ENCODE measurements at places on chromosomes 11 and 22. TPM values are rescaled to one million over a fixed set of nuclear protein-coding genes. Genes with fewer than 3 reads are reported as not detected.

DNA sequence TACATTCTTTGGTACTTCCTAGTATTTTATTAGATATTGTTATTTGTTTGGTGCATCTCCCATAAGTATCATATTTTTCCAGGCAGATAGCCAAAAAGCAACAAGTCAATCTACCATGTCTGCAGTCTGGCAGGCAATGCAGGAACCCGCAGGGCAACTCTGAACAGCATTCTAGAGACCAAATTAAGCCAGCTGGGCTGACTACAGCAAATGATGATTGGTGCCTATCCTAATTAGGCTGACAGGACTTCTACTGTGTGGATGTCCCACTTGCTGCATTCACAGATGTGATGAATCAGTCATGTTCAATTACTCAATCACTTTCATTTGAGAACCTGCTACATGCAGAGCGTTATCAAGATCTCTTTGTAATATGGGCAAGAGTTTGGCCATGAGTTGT lies 40.3 kb upstream of the AMOTL1 start:
- no peak for DNase-seq

DNA sequence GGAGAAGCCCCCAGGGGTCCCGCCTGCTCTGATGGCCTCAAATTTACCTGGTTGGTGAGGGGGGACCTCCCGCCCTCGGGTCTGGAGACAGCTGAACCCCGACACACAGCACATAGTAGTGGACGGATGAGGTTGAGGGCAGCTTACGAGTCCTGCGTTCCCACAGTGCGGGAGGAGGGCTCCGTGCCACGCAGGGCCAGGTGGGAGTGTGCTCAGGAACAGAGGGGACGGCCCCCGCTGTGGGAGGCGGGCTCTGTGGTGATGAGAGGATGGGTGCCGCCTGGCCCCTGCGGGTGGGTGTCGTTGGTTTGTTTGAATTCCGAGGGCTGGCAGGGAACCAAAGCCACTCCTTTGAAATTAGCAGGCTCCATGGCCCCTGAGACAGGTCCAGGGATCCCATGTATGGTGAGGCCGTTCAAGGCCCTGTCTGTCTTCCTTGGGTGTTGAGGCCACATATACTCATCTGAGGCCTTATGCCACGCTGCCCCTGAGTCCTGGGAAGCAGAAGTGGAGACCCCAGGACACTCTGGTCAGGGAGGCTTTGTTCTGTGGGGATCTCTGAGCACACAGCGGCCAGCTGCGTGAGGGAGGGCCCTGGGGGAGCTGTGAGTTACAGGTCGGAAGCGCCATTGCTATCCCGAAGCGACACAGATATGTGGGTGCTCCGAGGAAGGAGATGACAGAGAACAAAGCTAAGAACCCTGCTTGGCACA lies 21.9 kb downstream of the NADSYN1 start:
- DNase-seq, result no peak

GRCh38 chr11:63831326-63831725 lies 7.6 kb upstream of the MARK2 start:
- no peak for DNase-seq

The DEFB131B gene
- total RNA-seq, result not detected

DNA sequence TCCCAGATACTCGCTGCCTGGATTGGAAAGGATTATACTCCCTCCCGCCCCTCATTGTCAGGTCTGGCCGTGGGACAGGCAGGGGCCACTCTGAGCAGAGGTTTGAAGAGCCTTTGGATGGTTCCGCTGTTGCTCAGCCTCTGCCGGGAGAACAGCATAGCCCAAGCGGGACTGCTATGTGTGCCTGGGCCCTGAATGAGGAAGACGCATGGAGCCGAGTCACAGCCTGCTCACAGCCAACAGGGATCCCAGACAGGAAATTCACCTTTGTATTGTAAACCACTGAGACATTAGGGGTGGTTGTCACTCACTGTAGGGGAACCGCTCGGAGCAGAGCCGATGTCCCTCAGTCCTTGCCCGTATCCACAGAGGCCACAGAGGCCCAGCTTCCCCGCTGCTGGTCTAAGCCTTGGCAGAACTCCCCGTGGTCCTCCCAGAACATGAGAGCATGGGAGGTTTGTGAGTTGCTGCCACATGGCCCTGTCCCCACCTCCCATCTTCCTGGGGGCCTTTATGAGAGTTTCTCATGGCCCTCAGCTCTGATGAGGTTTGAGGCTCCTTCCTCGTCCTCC lies 10.7 kb upstream of the FAM118A start:
- no peak for DNase-seq

- no peak for DNase-seq
Measured at GRCh38 chr11:74057249-74058151, 48.6 kb upstream of the UCP3 start.

DNA sequence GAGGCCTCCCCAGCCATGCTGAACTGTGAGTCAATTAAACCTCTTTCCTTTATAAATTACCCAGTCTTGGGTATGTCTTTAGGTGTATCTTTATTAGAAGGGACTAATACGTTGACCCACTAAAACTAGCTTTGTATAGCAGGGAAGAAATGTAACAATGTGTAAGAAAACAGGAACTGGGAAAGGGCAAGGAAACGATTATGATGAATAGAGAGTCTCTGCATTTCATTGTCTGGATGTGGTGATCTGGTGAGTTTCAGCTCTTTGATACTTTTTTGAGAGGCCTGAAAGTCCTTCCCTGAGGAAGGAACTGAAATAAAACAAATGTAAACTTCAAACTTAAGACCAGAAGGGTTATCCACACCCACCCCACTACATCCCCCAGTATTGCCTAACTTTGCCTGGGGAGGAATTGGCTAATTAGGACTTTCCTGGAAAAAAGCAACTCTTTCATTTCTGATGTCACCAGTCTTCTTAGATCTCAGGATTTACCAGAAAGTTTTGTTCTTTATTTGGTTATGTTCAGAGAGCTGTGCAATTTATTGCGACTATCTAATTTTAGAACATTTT lies 119.0 kb downstream of the LDLRAD3 start:
- DNase-seq, result no peak

- no peak for DNase-seq
Measured at GRCh38 chr11:46229230-46229629, 48.2 kb upstream of the CREB3L1 start.

GRCh38 chr11:2100361-2101170 lies 38.6 kb downstream of the IGF2 start:
- peak; percentile 72 for DNase-seq

DNA sequence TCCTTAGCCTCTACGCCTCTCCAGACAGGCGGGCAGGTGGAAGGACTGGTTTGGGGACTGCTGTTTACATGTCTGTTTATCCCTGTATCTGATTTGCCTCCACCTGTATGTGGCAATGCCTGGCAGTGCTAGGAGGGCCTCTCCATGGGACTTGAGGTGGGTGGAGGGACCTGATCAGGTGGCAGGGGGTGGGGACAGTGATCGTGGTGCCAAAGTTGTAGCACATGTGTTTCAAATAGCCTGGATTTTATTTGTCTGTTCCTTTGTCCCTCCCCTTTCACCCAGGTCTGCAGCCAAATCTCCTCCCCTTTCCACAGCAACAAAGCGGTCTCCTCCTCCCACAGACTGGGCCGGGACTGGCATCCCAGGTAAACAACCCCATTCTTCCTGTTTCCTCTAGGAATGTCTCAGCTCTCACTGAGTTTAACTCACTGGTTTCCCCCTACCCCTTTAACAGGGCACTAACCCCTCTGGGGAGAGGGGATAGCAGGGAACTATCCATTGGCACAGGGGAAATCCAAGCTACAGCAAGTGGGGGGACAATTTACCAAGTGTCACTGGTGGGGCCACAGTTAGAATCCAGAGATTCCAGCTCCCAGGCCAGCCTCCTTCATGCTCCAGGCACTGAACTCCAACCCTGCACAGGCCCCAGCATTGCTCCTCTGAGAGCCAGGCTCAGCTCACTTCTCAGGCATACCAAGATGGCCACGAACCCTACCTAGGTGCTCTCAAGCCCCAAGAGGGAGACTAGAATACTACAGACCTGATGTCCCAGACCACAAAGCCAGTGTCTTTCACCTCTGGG lies 22.9 kb upstream of the TLCD5 start:
- peak; percentile 95 for DNase-seq

The OR8G5 gene
- total RNA-seq, result not detected

- no peak for DNase-seq
Measured at GRCh38 chr11:133955081-133955891, 1.5 kb downstream of the IGSF9B start.

The SGSM1 gene
- 0.23 TPM for total RNA-seq

GRCh38 chr11:118928870-118929500 lies 3.3 kb upstream of the BCL9L start:
- DNase-seq, result peak; percentile 78

DNA sequence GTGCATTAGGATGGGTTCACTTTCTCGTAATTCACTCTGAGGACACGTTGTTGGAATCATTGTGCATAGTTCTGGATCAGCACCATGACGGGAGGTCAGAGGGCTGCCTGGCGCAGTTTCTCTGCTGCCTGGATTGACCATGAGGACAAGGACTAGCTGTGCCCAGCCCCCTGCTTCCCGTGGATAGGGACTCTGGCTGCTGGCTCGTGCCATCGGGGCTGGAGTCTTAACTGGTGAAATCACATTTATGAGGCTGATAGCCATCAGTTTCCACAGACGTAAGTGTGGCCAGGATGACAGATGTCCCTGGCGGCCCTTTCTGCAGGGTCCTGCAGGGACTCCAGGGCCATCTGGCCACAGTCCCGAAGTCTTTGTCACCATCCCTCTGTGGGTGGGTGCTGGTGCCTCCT lies 24.1 kb upstream of the GRAMD4 start:
- peak; percentile 11 for DNase-seq

The TEX12 gene
- not detected for total RNA-seq

GRCh38 chr11:61732705-61733104 lies 19.7 kb upstream of the MYRF start:
- no peak for DNase-seq

- no peak for DNase-seq
Measured at GRCh38 chr11:129729216-129729615, 86.4 kb upstream of the TMEM45B start.

GRCh38 chr22:46596819-46597218 lies 23.4 kb upstream of the GRAMD4 start:
- DNase-seq, result peak; percentile 97

DNA sequence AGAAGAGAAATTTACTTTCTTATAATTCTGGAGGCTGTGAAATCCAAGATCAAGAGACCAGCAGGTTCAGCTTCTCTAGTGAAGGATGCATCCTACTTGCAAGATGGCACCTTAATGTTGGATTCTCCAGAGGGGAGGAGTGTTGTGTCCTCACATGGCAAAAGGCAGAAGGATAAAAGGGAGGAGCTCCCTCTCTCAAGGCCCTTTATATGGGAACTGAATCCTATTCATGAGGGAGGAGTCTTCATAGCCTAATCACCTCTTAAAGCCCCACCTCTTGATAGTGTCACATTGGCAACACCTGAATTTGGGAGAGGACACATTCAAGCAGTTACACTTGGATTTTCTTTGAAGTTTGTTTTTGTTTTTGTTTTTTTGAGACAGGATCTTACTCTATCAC lies 79.5 kb downstream of the SLC36A4 start:
- no peak for DNase-seq

- no peak for DNase-seq
Measured at GRCh38 chr11:95451682-95452081, 220.7 kb upstream of the SESN3 start.

The CCDC116 gene
- total RNA-seq, result 0.33 TPM

GRCh38 chr11:134036492-134037045 lies 32.3 kb upstream of the JAM3 start:
- DNase-seq, result no peak

The RAG1 gene
- 0.05 TPM for total RNA-seq

DNA sequence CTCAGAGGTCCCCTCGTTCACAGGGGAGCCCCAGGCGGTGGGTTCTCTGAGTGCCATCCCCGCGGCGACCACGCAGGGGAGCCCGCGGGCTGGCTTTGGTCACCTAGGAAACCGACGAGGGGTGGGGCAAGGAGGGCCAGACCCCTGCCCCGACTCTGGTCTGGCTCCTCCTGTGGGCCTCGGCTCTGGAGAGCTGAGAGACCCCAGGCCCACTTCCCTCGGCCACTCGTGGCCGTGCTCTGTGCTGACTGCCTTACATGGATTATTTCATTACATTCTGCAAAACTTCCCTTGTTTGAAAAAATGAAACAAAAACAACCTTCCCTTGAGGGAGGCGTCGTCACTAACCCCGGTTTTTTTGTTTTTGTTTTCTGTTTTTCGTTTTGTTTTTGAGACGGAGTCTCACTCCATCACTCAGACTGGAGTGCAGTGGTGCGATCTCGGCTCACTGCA lies 15.1 kb upstream of the CYTH4 start:
- peak; percentile 2 for DNase-seq

The FGF19 gene
- total RNA-seq, result 131 TPM

- DNase-seq, result no peak
Measured at GRCh38 chr11:57479021-57479663, 18.8 kb downstream of the RTN4RL2 start.

DNA sequence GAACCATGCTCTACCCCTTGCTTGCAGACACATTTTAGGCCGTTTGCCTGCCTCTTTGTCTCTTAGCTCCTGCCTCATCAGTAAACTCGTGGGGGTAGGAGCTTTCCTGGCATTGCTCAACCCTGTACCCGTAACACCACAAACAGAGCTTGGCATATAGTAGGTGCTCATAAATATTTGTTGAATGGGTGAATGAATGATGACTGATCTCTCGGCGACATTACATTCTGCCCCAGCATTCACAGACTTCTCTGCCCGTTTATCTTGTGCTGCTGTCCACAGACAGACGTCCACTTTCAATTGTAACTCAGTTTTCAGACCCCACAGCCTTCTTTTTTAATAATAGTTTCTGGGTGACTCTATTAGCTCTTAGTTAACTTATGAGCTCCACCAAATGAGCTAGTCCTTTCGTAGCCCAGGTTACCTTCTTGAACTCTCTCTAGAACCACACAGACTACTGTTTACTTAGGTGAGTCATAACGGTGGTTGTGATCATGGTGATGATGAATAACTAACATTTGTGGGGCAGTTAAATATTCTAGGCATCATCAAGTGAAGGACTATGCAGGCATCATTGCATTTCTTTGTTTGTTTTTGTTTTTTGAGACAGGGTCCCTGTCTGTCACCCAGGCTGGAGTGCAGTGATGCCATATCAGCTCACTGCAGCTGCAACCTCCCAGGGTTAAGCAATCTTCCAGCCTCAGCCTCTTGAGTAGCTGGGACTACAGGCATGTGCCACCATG lies 188.4 kb downstream of the ADAMTS15 start:
- DNase-seq, result peak; percentile 69

DNA sequence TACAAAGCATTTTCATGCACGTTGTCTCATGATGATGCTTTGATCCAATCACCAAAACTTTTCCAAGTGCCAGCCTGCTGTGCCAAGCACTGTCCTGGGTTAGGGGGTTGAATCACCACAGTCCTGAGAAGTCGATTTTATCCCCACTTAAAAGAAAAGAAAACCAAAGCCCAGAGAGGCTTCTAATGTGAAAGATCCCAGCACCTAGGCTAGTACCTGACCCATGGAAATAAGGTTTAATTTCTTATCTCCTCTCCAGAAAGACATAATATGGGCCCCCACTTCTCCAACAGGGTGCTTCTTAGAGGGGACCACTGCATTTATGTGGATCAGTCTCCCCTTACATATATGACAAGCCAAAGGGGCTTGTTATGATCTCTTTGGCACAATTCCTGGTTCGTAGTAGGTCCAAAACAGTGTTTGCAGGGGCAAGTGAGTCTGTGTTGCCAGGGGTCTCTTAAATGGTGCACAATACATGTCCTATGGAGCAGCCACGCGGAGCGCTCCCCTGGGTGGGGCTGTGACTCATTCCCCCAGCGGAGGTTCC lies 1.9 kb upstream of the BCL9L start:
- no peak for DNase-seq
